Heart left ventricle (tissue), 16 donors: ENCODE measurements at places on chromosomes 7 and 10. TPM values are rescaled to one million over a fixed set of nuclear protein-coding genes. Genes with fewer than 3 reads are reported as not detected.

DNA sequence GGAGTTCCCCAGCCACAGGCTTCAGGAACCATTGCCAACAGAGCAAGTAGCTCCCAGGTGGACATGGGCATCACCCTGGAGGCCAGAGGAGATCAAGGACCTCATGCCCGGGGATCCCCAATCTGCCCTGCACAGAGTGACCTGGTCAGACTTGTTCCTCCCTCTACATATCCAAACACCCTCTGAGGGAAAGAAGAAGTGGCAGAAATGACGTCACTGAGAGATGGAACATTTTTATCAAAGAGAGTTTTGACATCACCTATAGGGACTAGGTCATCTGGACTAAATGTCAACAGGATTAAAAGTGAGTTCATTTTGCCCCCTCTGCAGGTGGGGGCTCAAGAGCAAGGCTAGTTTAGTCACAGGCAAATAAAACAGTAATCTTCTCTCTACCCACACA, 273.7 kb downstream of the SKAP2 start:
- no peaks in the 10 kb centered on the region for H3K36me3 ChIP-seq
- no peak for DNase-seq
- no peak overlapping the region for H3K4me3 ChIP-seq
- no peaks in the 10 kb centered on the region for H3K4me1 ChIP-seq
- H3K27ac ChIP-seq, result no peak overlapping the region

- no peaks in the 10 kb centered on the region for H3K36me3 ChIP-seq
- no peak for DNase-seq
- no peak overlapping the region for H3K4me3 ChIP-seq
- no peak overlapping the region for H3K27ac ChIP-seq
- H3K4me1 ChIP-seq, result no peaks in the 10 kb centered on the region
Observed at GRCh38 chr7:91029688-91030087, 234.5 kb upstream of the FZD1 start.

DNA sequence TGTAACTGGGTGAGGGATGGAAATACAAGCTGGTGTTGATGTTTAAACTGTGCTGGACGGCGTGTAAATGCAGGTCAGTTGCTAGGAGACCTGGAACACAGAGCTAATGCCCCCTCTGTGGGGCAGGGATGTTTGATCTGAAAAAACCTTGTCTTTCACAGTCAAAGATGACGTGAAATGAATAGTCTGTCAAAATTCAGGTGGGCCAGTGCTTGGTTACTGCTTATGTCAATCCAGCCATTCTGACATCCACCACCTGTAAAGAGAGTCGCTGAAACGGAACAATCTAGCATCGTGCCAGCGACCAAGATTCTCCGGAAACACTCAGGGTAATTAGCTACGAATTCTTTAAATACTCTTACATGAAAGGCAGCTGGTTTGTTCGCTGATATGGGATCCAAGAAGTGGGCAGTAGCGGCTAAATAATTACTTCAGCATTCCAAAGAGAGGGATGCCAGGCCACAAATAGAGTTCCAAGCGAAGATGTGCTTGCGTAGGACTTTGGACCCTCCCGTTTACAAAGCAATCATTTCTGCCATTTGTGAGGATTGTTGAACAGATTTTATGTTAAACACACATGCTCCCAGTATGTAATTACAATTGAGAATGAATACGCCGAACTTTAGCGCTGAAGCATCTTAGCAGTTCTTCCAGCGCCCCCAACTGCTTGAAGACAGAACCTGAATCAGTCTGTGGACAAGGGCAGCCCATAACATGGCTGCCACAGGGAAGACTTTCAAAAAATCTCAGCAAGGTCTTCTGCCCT, 7.3 kb upstream of the ASB4 start:
- DNase-seq, result no peak
- no peaks in the 10 kb centered on the region for H3K36me3 ChIP-seq
- H3K4me1 ChIP-seq, result no peaks in the 10 kb centered on the region
- H3K4me3 ChIP-seq, result no peak overlapping the region

TUBAL3 gene
- 0.19 TPM for total RNA-seq

ELN gene
- 81.1 TPM for total RNA-seq

DNA sequence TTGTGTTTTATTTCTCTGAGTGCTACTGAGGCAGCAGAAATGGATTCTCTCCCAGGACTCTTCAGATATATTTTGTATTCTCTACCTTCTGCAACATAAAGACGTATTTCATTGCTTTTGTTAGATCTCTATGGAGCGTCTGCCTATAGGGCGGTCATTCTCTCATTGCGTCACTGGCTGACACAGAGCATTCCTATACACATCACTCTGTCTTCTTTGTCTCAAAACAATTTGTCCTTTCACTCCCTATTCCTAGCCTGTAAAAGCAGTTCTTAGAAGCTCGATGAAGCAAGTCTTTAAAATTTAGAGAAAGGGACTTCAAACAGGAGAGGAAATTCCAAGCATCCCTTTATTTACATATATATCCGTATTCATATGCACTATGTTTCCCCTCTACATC, 120.6 kb downstream of the CPED1 start:
- no peaks in the 10 kb centered on the region for H3K4me1 ChIP-seq
- H3K4me3 ChIP-seq, result no peak overlapping the region

GRCh38 chr7:1383398-1384112, 75.7 kb downstream of the MICALL2 start:
- no peaks in the 10 kb centered on the region for H3K36me3 ChIP-seq
- H3K27ac ChIP-seq, result no peak overlapping the region
- no peak overlapping the region for H3K4me3 ChIP-seq

DNA sequence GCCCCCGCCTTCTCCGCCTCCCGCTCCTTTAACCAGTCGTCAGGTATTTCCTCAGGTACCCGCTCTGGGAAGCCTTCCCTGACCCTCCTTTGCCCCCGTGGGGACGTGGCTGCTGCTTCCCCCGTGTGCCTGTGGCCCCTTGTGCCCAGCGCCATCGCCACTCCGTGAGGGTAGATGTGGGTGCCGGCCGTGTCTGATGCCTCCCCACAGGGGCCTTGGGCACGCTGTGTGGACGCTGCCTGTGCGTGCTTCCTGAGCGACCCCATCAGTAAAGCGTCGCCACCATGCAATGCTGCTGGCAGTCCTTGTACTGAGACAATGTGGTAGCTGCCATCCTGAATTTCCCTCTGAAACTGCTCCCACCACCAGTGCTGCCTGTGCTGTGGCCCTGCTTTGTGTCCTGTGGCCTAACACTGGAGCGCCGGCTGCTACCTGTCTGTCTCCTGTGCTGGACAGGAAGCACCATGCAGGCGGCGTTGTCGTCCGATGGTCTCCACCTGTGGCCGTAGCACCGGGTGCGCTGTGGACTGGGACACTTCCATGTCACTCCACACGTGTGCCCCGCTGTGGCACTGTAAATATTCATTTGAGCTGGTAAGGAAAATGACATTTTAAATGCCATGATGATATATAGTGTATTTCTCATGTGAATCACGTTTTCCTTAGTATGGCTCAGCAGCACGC, 213.8 kb downstream of the MGMT start:
- no peaks in the 10 kb centered on the region for H3K27me3 ChIP-seq
- no peak overlapping the region for H3K4me3 ChIP-seq
- H3K4me1 ChIP-seq, result no peaks in the 10 kb centered on the region

GRCh38 chr10:123913688-123914268, 22.2 kb upstream of the CPXM2 start:
- H3K4me3 ChIP-seq, result no peak overlapping the region
- H3K36me3 ChIP-seq, result no peaks in the 10 kb centered on the region
- DNase-seq, result peak; percentile 32
- no peaks in the 10 kb centered on the region for H3K4me1 ChIP-seq
- H3K27me3 ChIP-seq, result no peaks in the 10 kb centered on the region

ST8SIA6 gene
- total RNA-seq, result 3.4 TPM

DNA sequence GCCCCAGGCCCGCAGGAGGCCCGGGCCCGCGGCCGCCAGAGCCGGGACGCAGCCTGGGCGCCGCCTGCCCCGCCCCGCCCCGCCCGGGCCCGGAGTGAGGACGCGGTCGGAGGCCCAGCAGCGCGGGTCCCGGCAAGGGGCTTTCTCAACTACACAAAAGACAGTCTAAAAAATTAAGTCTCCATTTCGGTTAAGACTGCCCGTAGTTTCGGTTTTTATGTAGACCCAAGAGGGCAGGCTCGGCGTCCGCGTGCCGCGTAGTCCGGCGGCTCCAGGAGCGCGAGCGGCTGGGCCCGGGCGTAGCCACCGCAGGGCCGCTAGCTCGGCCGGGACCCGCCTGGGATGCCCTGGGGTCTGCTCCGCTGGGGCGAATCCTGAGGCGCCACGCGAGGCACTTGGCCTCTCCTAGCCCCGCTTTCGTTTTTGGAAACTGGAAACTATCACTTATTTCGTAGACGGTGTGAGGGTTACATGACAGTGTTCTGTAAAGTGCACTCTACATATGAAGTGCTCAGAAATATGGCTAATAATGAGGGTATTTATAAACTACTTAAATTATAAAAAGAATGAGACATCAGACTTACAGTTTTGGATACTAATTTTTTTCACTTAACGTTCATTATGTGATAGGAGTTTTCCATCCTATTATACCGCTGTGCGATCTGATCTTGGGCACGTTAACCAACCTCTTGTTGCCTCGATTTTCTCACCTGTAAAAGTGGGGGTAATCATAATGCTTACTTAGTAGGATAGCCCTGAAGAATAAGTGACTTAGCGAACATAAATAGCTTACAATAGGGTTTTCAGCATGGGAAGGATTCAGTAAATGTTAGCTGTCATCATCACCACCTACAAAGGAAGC, 573 bp downstream of the BLVRA start:
- peaks cover 4% of the 10 kb centered on the region for H3K4me1 ChIP-seq
- H3K36me3 ChIP-seq, result no peaks in the 10 kb centered on the region
- peak overlapping the region; percentile 89 for H3K4me3 ChIP-seq
- H3K27me3 ChIP-seq, result no peaks in the 10 kb centered on the region
